Ascending aorta (tissue), 2 donors: ENCODE measurements at places on chromosomes 1 and 21. TPM values are rescaled to one million over a fixed set of nuclear protein-coding genes. Genes with fewer than 3 reads are reported as not detected.
A peak's percentile ranks its signal among the peaks of the same experiment; 100 is the strongest.

DNA sequence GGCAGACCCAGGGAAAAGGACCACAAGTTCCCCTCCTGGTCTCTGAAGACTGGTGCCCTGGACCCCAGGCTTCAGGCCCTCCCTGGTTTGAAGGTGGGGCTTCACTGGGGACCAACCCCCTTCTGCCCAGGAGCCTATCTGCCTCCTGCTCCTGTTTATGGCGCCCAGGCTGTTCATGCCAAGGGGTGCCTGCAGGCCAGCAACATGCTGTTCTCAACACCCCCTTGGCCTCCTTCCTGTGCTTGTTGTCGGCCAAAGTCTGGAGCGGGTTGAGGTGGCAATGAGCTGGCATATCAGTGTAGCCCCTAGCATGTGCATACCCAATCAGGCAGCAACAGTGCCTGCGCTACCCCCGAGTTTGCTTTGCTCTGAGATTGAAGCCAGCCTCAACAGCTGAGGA is 46.3 kb downstream of the ATP6V1G3 start:
- no peaks in the 10 kb centered on the region for H3K27me3 ChIP-seq
- H3K27ac ChIP-seq: no peak overlapping the region
- DNase-seq: no peak
- H3K4me3 ChIP-seq: no peak overlapping the region
- H3K36me3 ChIP-seq: no peaks in the 10 kb centered on the region

- no peaks in the 10 kb centered on the region for H3K27me3 ChIP-seq
- no peaks in the 10 kb centered on the region for H3K4me1 ChIP-seq
- DNase-seq: no peak
- no peak overlapping the region for H3K27ac ChIP-seq
- no peaks in the 10 kb centered on the region for H3K36me3 ChIP-seq
- H3K4me3 ChIP-seq: no peak overlapping the region
Measured at GRCh38 chr1:44834328-44834727, 8.7 kb downstream of the PTCH2 start.

GRCh38 chr1:102776071-102776470 is 332.3 kb downstream of the COL11A1 start:
- no peak overlapping the region for H3K4me3 ChIP-seq
- no peaks in the 10 kb centered on the region for H3K27me3 ChIP-seq
- DNase-seq: no peak
- H3K4me1 ChIP-seq: no peaks in the 10 kb centered on the region

DNA sequence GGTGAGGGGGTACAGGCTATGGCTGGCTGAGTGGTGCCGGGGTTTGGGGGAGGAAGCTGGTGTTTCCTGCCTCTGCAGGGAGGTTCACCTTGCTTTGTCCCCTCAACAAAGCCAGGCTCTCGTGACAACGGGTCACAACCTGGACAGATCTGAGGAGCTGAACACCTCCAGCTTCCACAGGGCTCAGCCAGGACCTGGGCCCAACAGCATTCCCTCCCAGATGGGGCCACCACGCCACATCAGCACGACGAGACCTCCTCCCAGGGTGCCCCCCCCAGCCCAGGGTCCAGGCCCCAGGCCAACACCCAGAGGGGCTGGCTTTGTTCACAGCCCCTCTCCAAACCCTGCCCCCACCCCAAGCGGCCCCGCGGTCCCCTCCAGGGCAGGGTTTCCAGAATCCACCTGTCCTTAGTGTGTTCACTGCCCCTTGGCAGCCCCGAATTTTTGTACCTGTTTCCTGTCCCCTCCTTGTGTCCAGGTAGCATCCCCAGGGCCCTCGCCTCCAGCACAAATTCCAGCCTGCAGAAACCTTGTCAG is 34.7 kb downstream of the UBE2G2 start:
- H3K4me1 ChIP-seq: no peaks in the 10 kb centered on the region
- no peak overlapping the region for H3K4me3 ChIP-seq
- no peak overlapping the region for H3K27ac ChIP-seq
- H3K36me3 ChIP-seq: peaks cover 23% of the 10 kb centered on the region

- H3K36me3 ChIP-seq: peaks cover 5% of the 10 kb centered on the region
- DNase-seq: no peak
- no peaks in the 10 kb centered on the region for H3K27me3 ChIP-seq
- H3K4me3 ChIP-seq: no peak overlapping the region
Measured at GRCh38 chr21:15826908-15827601, 97.3 kb downstream of the USP25 start.

The CD84 gene
- total RNA-seq: 1.1 TPM

DNA sequence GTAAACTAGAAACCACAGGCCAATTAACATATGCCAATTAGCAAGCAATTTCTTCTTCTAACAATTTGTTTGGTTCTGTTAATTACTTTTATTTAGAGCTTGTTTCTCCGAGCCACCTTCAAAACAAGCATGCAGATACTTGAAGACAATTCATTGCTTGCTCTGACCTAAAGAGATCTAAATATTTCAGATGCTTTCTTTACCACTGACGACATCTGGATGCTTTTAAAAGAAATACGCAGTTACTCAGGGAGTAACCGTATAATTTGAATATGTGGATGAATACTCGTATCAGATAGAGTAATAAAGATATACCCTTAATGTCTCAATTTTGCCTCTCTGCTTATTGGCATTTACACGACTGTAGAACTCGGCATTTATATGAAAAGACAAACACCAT is 390.0 kb downstream of the DISC1 start:
- no peaks in the 10 kb centered on the region for H3K27me3 ChIP-seq
- H3K36me3 ChIP-seq: no peaks in the 10 kb centered on the region
- H3K4me1 ChIP-seq: no peaks in the 10 kb centered on the region
- no peak for DNase-seq
- H3K27ac ChIP-seq: no peak overlapping the region
- H3K4me3 ChIP-seq: no peak overlapping the region

The F13B gene
- not detected for total RNA-seq

The PALMD gene
- 34.4 TPM for total RNA-seq

DNA sequence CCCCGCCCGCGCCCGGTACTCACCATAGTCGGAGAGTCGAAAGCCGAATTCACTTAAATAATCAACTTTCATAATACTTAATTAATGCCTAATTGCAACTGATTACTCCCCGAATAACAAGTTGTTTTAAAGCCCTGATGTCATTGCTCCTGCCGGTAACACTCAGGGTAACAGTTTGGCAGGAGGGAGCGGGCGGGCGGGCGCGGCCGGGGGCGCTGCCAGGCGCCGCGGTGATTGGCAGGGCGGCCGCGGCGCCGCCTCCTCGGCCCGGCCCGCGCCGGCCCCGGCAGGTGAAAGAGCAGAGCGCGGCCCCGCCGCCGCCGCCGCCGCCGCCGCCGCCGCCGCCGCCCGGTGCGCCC is 102.2 kb downstream of the CASZ1 start:
- no peaks in the 10 kb centered on the region for H3K27me3 ChIP-seq
- no peak for DNase-seq
- peaks cover 31% of the 10 kb centered on the region for H3K4me1 ChIP-seq
- H3K27ac ChIP-seq: peak overlapping the region; percentile 90
- no peaks in the 10 kb centered on the region for H3K36me3 ChIP-seq

GRCh38 chr1:8031176-8031785 is 5.2 kb upstream of the ERRFI1 start:
- H3K4me1 ChIP-seq: peaks cover 22% of the 10 kb centered on the region
- H3K27ac ChIP-seq: no peak overlapping the region
- H3K27me3 ChIP-seq: no peaks in the 10 kb centered on the region
- H3K36me3 ChIP-seq: no peaks in the 10 kb centered on the region
- DNase-seq: no peak
- no peak overlapping the region for H3K4me3 ChIP-seq

- H3K36me3 ChIP-seq: peaks cover 11% of the 10 kb centered on the region
- no peak overlapping the region for H3K4me3 ChIP-seq
- peaks cover 15% of the 10 kb centered on the region for H3K4me1 ChIP-seq
- no peak overlapping the region for H3K27ac ChIP-seq
- H3K27me3 ChIP-seq: no peaks in the 10 kb centered on the region
Measured at GRCh38 chr1:207754974-207755700, 3.3 kb downstream of the CD46 start.

DNA sequence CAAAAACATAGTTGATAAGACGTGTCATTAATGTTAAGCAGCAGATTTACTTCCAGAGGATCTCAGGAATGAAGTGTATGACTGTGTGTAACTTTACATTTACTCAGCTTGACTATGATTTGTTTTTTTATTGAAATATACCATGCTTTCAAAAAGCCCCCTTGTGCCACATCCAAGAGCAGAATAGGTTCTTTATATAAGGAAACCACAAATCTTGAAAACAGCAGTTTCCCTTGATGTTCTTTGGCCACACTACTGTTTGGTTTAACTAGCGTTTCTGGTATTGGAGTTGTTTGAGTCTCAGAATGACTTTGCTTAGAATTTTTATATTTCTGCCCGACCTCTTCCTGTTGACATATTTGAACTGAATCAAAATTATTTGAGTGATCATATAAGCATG is 25.0 kb downstream of the LRRC8C start:
- H3K4me1 ChIP-seq: peaks cover 3% of the 10 kb centered on the region
- no peaks in the 10 kb centered on the region for H3K27me3 ChIP-seq
- no peak for DNase-seq
- no peaks in the 10 kb centered on the region for H3K36me3 ChIP-seq
- no peak overlapping the region for H3K27ac ChIP-seq

DNA sequence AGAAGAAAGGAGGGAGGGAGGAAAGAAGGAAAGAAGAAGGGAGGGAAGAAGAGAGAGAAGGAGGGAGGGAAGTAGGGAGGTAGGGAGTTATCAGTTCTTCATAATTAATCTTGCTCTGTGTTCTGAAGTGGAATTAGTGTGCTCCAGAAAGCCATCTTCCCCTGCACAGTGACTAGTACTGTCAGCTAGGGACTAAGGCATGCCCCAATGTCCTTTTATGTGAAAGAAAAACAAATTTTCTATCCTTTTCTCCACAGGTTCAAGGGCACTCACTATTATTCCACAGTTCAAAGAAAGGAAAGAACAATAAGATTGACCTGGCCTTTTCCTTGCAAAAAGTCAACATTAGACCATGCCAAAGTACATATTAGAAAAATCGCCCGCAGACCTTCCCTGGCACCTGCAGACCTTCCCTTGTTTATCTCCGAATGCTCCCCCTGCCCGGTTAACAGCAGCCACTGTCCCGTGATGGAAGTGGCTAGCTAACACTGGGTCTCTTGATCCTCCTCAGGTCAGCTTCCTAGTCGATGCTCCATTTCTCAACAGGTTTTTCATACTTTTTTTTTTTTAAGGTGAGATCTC is 107.2 kb upstream of the EDEM3 start:
- no peaks in the 10 kb centered on the region for H3K36me3 ChIP-seq
- no peak overlapping the region for H3K4me3 ChIP-seq
- H3K27ac ChIP-seq: peak overlapping the region; percentile 12
